ENCODE measurements at places on chromosomes 6 and 20.

DNA sequence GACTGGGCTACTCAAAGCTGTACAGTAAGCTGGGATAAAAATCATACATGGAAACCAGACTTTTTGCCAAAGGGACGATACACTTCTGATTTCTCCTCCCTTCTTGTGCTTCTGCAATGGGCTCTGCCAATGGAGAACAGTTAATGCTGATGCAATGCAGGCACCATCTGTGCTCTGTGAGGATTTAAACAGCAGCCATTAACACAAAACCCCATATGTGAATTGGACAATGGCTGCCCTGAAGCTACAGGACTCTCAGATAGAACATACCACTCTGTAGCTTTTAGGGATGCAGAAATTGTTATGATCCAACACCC, 71.9 kb downstream of the GJA10 start:
- DNase-seq = no peak

GRCh38 chr6:73030791-73031782, 194.2 kb downstream of the KHDC1L start:
- no peak for DNase-seq

GRCh38 chr6:15528870-15529269, 134.0 kb downstream of the DTNBP1 start:
- no peak for DNase-seq

GRCh38 chr20:63161176-63161651, 54.7 kb downstream of the YTHDF1 start:
- no peak for DNase-seq
